ENCODE measurements at places on chromosomes 16 and 17.
A peak's percentile ranks its signal among the peaks of the same experiment; 100 is the strongest.

DNA sequence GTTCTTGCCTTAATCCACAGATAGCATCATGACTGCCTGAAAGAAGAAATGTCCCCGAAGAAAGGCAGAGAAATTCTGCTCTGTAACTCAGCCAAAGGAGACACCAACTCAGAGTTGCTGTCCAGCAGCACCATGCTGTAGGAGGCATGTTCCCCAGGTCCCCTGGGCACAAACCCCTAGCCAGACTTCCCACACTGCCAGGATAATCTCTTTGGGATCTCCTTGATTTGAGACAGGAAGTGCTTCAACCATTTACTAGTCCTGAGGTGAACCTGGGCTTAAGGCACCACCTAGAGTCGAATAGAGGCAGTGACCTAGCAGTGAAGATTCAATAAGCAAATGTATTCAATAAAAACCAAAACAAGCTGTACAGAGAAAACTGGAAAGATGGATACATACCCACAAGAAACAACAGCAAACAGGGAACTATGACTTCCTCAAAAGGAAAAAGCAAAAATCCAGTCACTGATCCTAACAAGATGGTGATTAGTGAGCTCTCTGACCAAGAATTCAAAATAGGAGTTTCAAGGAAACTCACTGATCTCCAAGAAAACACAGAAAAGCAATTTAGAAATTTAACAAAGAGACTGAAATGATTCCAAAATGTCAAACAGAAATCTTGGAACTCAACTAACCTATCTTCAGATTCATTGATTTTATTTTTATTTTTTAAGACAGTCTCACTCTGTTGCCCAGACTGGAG lies 5.7 kb downstream of the OR4D2 start:
- H3K36me3 ChIP-seq = no peaks in the 10 kb centered on the region
- H3K27ac ChIP-seq = peak overlapping the region; percentile 42
- peak overlapping the region; percentile 43 for H3K4me3 ChIP-seq
- no peak for DNase-seq
- peaks cover 11% of the 10 kb centered on the region for H3K27me3 ChIP-seq
- H3K4me1 ChIP-seq = peaks cover 46% of the 10 kb centered on the region

GRCh38 chr16:70570967-70571570 lies 47.5 kb downstream of the SF3B3 start:
- DNase-seq = no peak
- no peak overlapping the region for H3K27ac ChIP-seq
- no peak overlapping the region for H3K4me3 ChIP-seq
- H3K4me1 ChIP-seq = peaks cover 5% of the 10 kb centered on the region

DNA sequence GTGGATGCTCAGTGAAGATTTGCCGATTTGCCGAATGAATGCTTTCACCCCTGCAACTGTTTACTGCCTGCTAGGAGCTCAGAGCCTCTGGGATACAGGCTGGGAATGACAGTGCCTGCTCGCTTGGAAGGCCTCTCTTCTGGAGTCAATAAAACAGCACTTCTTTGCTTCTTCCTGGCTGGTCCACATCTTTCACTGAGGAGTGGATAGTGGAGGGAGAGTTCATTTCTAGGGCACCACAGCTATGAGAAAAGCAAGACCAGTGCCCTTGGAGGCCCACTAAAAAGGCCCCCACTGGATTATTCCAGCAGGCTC lies 3.1 kb upstream of the USP7 start:
- peaks cover 9% of the 10 kb centered on the region for H3K36me3 ChIP-seq
- H3K4me3 ChIP-seq = no peak overlapping the region
- H3K4me1 ChIP-seq = peaks cover 8% of the 10 kb centered on the region
- no peaks in the 10 kb centered on the region for H3K27me3 ChIP-seq

- peaks cover 11% of the 10 kb centered on the region for H3K4me1 ChIP-seq
- DNase-seq = no peak
- H3K4me3 ChIP-seq = no peak overlapping the region
- peak overlapping the region; percentile 44 for H3K27ac ChIP-seq
- H3K36me3 ChIP-seq = peaks cover 31% of the 10 kb centered on the region
Measured at GRCh38 chr17:3808701-3809100, 7.7 kb upstream of the ITGAE start.

- no peak for DNase-seq
- no peaks in the 10 kb centered on the region for H3K27me3 ChIP-seq
- H3K36me3 ChIP-seq = peaks cover 5% of the 10 kb centered on the region
Measured at GRCh38 chr17:3678095-3678820, 9.6 kb downstream of the EMC6 start.

GRCh38 chr17:66714046-66715023 lies 120.6 kb upstream of the CACNG5 start:
- H3K36me3 ChIP-seq = peaks cover 2% of the 10 kb centered on the region
- no peak overlapping the region for H3K4me3 ChIP-seq
- no peak for DNase-seq
- no peaks in the 10 kb centered on the region for H3K27me3 ChIP-seq
- H3K4me1 ChIP-seq = peaks cover 35% of the 10 kb centered on the region

- no peak for DNase-seq
- no peaks in the 10 kb centered on the region for H3K36me3 ChIP-seq
- no peaks in the 10 kb centered on the region for H3K4me1 ChIP-seq
- no peak overlapping the region for H3K27ac ChIP-seq
Measured at GRCh38 chr17:36773039-36773438, 164.2 kb upstream of the LHX1 start.

- DNase-seq = no peak
- H3K27me3 ChIP-seq = no peaks in the 10 kb centered on the region
- H3K4me3 ChIP-seq = no peak overlapping the region
- no peak overlapping the region for H3K27ac ChIP-seq
Measured at GRCh38 chr17:75626496-75627038, 6.7 kb upstream of the SMIM5 start.

DNA sequence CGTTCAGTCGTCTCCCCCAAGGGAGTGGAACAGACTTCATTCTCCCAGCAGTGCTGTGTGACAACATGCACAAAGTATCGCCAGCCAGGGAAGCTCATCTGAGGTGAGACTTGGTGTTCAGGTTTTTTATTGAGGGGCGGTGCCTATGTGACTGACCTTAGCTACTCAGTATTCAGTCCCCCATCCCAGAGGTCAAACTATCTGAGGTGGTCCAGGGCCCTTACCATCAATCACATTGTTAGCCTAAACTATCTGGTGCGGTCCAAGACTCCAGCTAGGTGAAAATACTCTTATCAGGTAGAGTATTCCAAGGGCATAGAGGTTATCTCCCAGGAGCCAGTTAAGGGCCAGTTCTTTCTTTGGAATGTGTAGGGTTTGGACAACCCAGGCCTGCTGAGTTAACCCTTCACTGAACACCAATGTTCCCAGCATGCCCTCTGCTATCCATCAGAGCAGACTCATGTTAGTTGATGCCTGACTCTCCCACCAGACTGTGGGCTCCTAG lies 5.4 kb upstream of the CACNG1 start:
- H3K4me3 ChIP-seq = no peak overlapping the region
- no peak for DNase-seq
- H3K27ac ChIP-seq = no peak overlapping the region
- H3K4me1 ChIP-seq = no peaks in the 10 kb centered on the region

DNA sequence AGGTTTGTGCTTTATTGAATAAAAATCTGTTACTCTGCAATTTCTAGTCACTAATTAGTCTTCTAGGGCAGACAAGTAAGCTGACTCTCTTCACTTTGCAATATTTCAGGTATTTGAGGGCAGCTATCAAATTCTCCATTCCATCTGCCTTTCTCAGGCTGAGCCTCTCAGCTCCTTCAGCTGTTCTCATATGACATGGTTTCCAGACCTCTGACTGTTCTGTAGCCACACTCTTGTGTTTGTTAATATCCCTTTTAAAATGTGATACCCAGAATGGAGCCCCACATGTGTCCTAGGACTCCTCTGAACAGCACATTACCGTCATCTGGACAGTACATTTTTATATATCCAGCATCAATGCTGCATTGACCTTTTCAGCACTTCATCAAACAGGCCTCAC lies 46.1 kb upstream of the MTMR4 start:
- H3K4me3 ChIP-seq = no peak overlapping the region
- DNase-seq = no peak
- H3K27ac ChIP-seq = no peak overlapping the region
- H3K4me1 ChIP-seq = no peaks in the 10 kb centered on the region
- H3K27me3 ChIP-seq = peaks cover 6% of the 10 kb centered on the region
- H3K36me3 ChIP-seq = no peaks in the 10 kb centered on the region

GRCh38 chr17:50890675-50891516 lies 24.7 kb upstream of the TOB1 start:
- peaks cover 7% of the 10 kb centered on the region for H3K27me3 ChIP-seq
- H3K36me3 ChIP-seq = peaks cover 2% of the 10 kb centered on the region
- DNase-seq = no peak
- no peak overlapping the region for H3K4me3 ChIP-seq
- peak overlapping the region; percentile 4 for H3K27ac ChIP-seq
- peaks cover 15% of the 10 kb centered on the region for H3K4me1 ChIP-seq

DNA sequence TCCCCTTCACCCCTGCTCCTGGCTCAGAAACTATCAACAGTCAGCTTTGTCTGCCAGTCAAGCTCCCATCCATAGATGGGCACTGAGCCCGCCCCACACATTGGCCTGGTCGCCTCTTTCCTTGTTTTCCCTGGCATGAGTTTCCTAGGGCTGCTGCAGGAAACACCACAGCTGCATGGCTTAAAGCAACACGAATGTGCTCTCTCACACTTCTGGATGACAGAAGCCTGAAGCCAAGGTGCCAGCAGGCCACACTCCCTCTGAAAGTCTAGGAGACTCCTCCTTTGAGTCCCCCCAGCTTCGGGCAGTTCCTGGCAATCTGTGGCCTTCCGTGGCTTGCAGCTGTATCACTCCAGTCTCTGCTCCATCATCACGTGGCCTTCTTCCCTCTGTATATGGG lies 69.9 kb downstream of the TBC1D16 start:
- no peaks in the 10 kb centered on the region for H3K4me1 ChIP-seq
- no peak overlapping the region for H3K4me3 ChIP-seq
- peak overlapping the region; percentile 7 for H3K27ac ChIP-seq
- H3K27me3 ChIP-seq = peaks cover 24% of the 10 kb centered on the region
- H3K36me3 ChIP-seq = peaks cover 3% of the 10 kb centered on the region

DNA sequence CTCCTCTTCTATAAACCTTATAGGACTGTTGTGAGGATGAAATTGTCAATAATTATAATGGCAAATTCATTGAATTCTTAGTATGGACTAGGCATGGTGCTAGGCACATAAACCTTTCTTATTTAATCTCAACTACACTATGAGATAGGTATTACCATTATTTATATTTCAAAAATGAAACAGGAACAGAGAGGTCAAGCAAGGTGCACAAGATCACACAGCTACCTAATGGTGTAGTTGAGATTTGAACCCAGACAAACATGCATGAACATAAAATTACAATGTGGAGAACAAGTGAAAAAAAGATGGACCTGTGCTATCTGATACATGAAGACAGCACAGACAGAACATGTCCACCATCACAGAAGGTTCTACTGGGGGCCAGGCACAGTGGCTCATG lies 156.7 kb downstream of the AXIN2 start:
- no peak overlapping the region for H3K4me3 ChIP-seq
- no peaks in the 10 kb centered on the region for H3K4me1 ChIP-seq
- H3K27me3 ChIP-seq = peaks cover 50% of the 10 kb centered on the region
- DNase-seq = no peak
- H3K27ac ChIP-seq = no peak overlapping the region
- H3K36me3 ChIP-seq = no peaks in the 10 kb centered on the region

DNA sequence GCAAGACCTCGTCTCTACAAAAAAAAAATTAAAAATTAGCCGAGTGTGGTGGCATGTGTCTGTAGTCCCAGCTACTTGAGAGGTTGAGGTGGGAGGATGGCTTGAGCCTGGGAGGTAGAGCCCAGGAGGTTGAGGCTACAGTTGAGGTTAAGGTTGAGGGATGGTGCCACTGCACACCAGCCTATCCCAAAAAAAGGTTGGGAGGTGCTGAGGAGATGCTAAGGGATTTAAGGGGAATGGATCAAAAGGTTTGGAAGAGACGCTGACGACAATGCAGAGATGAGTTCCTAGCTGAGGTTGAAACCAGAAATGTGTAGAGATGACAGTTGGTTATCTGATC lies 4.7 kb upstream of the NSMCE1 start:
- H3K36me3 ChIP-seq = peaks cover 4% of the 10 kb centered on the region
- no peak overlapping the region for H3K27ac ChIP-seq
- no peak overlapping the region for H3K4me3 ChIP-seq
- H3K4me1 ChIP-seq = peaks cover 15% of the 10 kb centered on the region
- H3K27me3 ChIP-seq = no peaks in the 10 kb centered on the region

- no peak for DNase-seq
- no peak within 1 kb of the TSS for H3K4me3 ChIP-seq
Measured at GRCh38 chr17:40015005-40015997, at the start of gene CSF3. TSS of gene CSF3 (plus strand) at chr17:40015440. CDS start at chr17:40015475, 35 bp downstream.

DNA sequence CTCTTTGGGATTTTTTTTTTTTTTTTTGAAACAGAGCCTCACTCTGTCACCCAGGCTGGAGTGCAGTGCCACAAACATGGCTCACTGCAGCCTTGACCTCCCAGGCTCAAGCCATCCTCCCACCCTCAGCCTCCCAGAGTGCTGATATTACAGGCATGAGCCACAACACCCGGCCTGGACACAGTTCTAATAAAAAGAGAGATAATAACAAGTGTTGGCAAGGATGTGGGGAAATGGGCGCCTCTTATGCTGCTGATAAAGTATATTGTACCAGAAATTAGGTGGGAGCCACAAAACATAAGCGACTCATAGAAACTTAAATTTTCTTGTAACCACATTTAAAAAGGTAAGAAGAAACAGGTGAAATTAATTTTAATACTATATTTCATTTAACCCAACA lies 50.4 kb upstream of the FA2H start:
- no peaks in the 10 kb centered on the region for H3K4me1 ChIP-seq
- DNase-seq = no peak
- no peak overlapping the region for H3K27ac ChIP-seq

DNA sequence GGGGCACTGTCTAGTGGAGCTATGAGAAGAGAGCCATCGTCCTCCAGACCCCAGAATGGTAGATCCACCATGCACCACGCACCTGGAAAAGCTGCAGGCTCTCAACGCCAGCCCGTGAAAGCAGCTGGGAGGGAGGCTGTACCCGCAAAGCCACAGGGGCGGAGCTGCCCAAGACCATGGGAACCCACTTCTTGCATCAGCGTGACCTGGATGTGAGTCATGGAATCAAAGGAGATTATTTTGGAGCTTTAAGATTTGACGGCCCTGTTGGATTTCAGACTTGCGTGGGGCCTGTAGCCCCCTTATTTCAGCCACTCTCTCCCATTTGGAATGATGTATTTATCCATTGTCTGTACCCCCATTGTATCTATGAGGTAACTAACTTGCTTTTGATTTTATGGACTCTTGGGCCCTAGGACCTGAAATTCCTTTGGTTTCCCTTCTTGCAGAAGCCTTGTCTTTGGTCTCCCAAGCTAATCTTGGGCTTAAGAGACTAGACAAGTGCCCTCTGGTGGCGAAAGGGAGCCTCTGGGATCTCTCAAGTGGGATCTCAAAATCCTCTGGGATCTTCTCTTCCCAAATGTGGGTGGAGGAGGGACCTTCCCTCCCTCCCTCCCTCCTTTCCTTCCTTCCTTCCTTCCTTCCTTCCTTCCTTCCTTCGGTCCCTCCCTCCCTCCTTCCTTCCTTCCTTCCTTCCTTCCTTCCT lies 58.2 kb upstream of the HAPSTR1 start:
- H3K27me3 ChIP-seq = peaks cover 9% of the 10 kb centered on the region
- H3K4me3 ChIP-seq = no peak overlapping the region
- no peak for DNase-seq
- no peaks in the 10 kb centered on the region for H3K4me1 ChIP-seq
- H3K36me3 ChIP-seq = no peaks in the 10 kb centered on the region

GRCh38 chr17:1294157-1294717 lies 14.8 kb downstream of the TRARG1 start:
- peak overlapping the region; percentile 69 for H3K4me3 ChIP-seq
- peaks cover 53% of the 10 kb centered on the region for H3K4me1 ChIP-seq
- no peaks in the 10 kb centered on the region for H3K27me3 ChIP-seq
- peak; percentile 67 for DNase-seq
- peak overlapping the region; percentile 87 for H3K27ac ChIP-seq
- peaks cover 12% of the 10 kb centered on the region for H3K36me3 ChIP-seq

GRCh38 chr16:67672306-67672705 lies 5.7 kb downstream of the C16orf86 start:
- H3K36me3 ChIP-seq = no peaks in the 10 kb centered on the region
- H3K27ac ChIP-seq = peak overlapping the region; percentile 65
- no peaks in the 10 kb centered on the region for H3K27me3 ChIP-seq
- DNase-seq = no peak
- no peaks in the 10 kb centered on the region for H3K4me1 ChIP-seq
